ENCODE measurements at places on chromosomes 6 and 20.

DNA sequence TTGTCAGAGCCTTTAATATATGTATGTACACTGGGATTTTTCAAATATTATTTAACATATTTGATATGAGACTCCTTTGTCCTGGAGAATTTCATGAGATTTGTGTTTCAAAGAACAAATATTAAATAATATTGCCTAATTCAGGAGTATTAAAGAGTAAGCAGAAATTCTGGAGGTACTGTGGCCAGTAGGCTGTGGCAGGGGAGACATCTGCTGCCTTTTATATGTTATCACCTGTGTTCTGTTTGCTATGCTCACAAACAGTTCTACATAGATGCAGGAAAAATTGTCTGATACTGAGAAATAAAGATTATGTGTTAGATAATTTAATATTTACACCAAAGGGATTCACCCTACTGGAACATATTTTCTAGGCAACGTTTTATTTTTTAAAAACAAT, 395.4 kb upstream of the SLC35B3 start:
- DNase-seq: no peak

DNA sequence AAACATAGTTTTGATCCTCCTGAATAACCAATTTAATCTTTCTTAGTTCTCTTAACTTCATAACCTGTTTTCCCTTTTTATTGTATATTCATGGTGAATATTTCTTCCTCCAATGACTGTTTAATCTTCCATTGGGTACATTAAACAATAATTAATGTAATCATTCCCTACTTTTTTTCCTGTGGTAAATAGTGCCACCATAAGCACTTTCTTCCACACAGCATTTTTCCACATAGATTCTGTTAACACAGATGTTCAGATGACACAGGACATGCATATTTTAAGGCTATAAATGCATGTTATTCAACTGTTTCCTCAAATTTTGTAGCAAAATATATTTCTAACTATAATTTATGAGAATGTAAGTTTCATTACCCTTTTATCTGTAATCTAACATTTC, 61.9 kb downstream of the CYP39A1 start:
- DNase-seq: no peak

DNA sequence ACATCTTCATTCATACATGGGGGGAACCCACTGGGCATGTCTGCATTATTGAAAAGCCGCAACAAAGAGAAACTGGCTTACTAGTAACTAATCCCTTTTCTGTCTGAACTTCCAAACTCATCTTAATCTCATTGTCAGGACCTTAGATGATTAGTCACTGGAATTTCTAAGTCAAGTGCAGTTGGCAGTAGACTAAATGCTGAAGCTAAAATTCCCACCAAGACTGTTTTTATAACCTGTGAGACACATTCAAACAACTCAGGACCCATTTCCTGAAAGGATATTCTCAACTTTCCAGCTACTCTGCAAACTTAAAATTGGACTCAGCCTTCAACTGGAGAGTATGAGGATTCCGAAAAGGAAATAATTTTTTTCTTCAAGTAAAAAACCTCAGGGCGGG, 94.8 kb upstream of the SCAF8 start:
- DNase-seq: no peak

- no peak for DNase-seq
These were observed 157.9 kb downstream of the KIF16B start for GRCh38 chr20:16415071-16416053.

DNA sequence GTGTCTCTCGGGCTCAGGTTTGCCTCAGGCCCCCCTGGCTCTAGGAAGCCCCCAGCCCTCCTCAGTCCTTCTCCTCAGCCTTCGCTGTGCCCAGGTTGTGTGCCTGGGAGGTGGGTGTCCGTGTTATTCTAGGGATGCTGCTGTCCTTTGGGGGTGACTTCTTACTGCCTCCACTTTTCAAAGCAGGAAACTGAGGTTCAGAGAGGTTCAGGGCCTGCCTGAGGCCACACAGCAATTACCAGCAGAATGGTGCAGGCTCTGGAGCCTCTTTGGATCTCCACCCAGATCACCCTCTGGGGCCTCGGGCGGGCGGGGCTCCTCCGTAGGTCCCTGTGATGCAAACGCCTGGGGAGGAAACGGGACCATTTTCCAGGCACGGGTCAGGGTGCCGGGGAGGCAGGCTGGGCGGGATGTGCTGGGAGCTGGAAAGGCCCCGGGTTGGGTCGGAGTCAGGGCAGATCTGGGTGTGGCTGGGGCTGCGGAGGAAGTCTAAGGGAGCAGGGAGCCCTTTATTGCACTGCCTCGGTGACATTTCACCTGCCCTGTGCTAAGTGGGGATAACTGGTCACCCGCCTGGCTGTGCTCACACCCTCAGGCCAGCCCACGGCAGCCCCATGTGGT, 23.2 kb downstream of the GATA5 start:
- no peak for DNase-seq

GRCh38 chr6:137763436-137763835, 103.6 kb upstream of the TNFAIP3 start:
- DNase-seq: no peak

GRCh38 chr6:127464881-127465459, 5.8 kb upstream of the KIAA0408 start:
- DNase-seq: peak; percentile 54

DNA sequence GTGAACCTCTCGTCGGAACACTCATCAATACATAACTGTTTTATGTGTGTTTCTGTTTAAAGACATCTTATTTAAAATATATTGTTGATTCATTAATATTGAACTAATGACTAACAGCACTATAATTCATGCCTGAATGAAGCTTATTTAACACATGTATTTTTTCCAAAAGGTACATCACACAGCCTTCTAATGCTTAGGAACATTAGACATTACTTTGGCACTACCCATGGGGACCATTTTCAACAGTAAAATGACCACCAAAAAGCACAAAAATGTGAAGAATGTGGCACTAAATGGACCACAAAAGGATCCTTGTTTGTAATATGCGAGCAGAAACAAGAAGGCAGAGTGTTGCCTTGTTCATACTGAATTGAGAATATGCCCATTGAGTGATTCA, 109.2 kb downstream of the CEP57L1 start:
- no peak for DNase-seq

DNA sequence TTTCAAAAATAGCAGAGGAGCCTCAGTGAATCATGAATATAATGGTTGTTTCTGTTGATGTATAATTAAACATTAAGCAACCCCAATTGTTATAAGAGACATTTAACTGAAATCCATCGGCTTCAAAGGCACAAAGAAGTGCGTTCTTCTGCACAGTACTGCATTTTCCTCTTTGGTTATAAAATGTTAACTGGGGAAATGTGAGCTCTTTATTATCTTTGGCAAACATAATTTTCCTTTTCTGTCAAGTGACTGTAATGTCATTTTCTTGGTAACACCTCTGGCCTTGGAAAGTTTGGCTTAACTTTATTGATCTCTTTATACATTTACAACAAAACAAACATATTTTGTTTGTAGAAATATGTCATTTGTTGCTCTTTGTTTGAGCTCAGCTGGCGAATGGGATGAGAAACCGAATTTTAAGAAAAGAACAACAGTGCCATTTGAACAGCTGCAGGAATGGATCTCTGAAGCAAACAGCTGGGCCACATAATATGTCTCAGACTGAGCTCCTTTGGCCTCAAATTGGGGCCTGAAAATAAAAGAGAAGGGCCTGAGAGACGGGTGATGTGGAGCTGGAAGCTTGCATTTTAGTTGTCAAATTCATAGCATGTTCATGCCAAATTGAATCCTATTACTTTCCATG, 427.0 kb upstream of the SPTLC3 start:
- no peak for DNase-seq

- DNase-seq: no peak
These were observed 239.9 kb upstream of the NOX3 start for GRCh38 chr6:155695495-155695894.

- DNase-seq: no peak
These were observed 482 bp downstream of the DDR1 start for GRCh38 chr6:30884521-30885480.

GRCh38 chr6:15535495-15536197, 127.2 kb downstream of the DTNBP1 start:
- no peak for DNase-seq

DNA sequence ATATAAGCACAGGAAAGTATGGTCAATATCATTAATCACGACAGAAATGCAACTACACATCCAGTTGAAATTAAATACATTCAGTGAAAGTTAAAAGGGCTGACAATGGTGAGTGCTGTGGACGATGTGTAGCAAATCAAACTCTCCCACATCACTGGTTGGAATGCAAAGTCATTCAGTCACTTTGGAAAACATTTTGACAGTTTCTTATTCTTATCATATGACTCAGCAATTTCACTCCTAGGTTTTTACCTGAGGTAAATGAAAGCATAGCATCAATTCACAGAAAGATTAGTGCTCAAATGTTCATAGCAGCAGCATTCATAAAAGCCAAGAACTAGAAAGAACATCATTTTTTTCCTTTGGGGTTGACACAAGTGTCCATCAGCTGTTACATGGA, 28.6 kb upstream of the SAMD5 start:
- no peak for DNase-seq

GRCh38 chr6:163496205-163496604, 81.7 kb downstream of the QKI start:
- DNase-seq: no peak

GRCh38 chr6:149459761-149460160, 25.1 kb downstream of the ZC3H12D start:
- no peak for DNase-seq

DNA sequence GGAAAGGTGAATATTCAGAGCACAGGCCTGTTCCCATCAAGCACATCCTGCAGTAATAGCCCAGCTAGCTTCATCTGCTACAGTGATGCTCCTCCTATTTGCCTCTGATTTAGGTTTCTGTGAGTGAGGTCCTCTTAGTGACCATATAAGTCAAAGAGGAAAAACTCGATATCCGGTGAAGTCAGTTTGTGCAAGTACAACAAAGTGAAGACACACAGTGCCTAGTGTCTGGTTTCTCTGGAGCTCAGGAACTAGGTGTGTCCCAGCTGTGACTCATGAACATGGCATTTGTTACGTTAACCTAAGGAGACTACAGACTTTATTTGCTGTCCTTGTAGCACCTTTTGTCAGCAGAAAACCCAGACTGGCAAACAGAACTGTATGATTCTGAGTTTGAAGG, 33.9 kb downstream of the EDN1 start:
- DNase-seq: no peak

- DNase-seq: no peak
These were observed 235.0 kb downstream of the TTLL2 start for GRCh38 chr6:167559675-167560479.

GRCh38 chr6:106315765-106316374, 9.7 kb downstream of the ATG5 start:
- DNase-seq: no peak

DNA sequence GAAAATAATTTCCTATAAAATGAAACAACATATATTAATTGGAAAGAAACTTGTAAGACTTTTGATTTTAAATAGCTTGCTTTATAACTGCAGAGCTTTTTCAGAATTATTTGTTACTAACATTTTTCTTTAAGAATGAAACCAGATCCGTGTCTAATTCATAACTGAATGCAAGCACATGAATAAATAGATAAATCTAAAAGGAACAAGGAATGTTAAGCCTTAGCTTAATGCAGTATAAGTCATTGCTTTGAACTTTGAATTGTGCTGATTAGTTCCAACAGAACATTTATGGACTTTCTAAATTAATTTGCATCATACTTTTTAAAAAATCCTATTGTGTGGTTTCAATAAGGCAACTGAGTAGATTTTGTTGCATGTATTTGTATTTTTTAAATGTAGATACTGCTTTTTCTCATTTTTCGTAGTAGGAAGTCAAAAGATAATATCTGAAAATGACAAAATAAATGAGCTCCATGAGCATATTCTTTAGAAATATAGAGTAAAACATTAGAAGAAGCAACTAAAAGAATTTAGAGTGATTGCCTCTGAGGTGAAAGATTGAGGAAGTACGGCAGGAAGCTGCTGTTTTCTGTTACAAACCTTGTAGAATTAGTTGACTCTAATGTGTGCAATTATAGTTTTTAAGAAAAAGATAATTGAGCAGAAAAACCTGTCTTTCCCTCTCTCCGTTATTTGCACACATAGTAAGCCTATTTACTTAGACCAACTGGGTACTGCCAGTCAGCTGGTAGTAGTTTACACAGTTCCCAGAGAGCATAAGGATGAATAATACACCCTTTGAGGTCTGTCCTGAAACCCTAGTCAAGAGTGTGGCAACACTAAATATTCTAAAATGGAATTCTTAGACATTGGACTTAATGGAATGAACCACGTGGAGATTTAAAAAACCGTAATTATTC, 32.6 kb upstream of the SLC35D3 start:
- no peak for DNase-seq

GRCh38 chr6:137848672-137849071, 18.4 kb upstream of the TNFAIP3 start:
- DNase-seq: no peak

- no peak for DNase-seq
These were observed 9.8 kb downstream of the POPDC3 start for GRCh38 chr6:105170059-105170458.

GRCh38 chr6:144305985-144306384, 20.9 kb downstream of the UTRN start:
- DNase-seq: no peak

DNA sequence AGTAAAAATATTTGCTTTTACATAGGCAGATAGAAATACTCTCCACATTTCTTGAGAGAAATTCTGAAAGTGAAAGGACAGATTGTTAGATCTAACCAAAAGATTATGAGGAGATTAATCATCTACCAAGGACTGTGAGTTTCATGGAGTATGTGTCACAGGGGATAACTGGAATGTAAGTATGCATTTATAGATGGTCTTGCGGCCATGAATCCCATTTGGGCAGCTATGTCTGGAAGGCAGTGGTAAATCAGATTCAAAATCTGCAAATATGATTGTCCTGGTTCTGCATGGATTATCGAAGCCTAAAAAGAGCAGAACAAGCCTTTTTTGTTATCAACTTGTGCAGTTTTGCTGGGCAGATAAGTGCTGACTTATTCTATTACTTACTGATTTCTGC, 293.8 kb downstream of the RFPL4B start:
- DNase-seq: no peak

- no peak for DNase-seq
These were observed 35.7 kb downstream of the RRBP1 start for GRCh38 chr20:17646209-17646960.

DNA sequence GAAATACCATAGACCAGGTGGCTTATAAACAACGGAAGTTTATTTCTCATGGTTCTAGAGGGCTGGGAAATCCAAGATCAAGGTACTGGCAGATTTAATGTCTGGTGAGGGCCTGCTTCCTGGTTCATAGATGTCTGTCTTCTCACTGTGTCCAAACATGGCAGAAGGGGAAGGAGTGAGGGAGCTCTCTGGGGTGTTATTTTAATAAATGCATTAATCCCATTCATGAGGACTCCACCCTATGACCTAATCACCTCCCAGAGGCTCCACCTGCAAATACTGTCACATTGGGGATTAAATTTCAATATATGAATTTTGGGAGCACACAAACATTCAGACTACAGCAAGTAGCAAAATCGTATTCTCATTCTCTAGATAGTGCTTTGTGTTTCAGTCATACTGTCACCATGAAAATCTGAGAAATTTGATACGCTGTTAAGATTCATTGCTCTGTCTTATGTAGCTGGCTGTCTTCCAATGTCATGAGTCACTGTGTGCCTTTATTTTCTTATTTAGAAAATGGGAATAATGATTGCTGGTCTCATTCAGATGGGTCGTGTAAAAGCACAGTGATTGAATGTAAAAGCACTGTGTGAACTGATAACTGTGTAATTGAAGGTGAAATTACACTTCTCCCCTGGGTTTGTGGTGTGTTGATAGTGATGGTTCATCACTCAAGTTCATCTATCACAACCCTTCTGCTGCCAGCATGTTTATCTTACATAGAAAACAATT, 8.9 kb upstream of the ERVFRD-1 start:
- DNase-seq: no peak

- no peak for DNase-seq
These were observed 19.4 kb upstream of the TRIM27 start for GRCh38 chr6:28943223-28943556.

GRCh38 chr6:30329331-30329730, 2.6 kb downstream of the TRIM39 start:
- DNase-seq: no peak
